ENCODE measurements at places on chromosomes 7 and 10.
A peak's percentile ranks its signal among the peaks of the same experiment; 100 is the strongest.

GRCh38 chr7:80435521-80435920 is 76.3 kb downstream of the GNAT3 start:
- DNase-seq, result no peak

GRCh38 chr10:80289451-80290287 is at the start of gene MAT1A:
TSS of gene MAT1A (minus strand) at chr10:80289658. CDS start at chr10:80289423, 235 bp downstream.
- no peak for DNase-seq

DNA sequence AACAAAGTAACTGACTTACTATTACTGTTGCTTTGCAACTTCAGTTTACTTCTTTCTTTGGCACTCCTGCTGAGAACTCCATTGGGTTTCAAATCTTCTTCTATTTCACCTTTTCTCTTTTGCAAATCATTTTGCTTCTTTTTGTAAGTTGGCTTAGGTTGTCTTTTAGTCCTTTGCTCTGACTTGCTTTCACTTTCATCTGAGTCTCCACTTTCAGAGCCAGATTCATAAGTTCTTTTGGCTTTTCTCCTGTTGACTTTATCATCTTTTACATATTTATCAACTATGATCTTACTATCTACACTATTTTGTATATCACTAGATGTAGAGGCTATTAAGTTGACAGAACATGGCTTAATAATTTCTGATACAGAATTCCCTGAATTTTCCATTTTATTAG is 73.4 kb downstream of the NRBF2 start:
- DNase-seq, result no peak

DNA sequence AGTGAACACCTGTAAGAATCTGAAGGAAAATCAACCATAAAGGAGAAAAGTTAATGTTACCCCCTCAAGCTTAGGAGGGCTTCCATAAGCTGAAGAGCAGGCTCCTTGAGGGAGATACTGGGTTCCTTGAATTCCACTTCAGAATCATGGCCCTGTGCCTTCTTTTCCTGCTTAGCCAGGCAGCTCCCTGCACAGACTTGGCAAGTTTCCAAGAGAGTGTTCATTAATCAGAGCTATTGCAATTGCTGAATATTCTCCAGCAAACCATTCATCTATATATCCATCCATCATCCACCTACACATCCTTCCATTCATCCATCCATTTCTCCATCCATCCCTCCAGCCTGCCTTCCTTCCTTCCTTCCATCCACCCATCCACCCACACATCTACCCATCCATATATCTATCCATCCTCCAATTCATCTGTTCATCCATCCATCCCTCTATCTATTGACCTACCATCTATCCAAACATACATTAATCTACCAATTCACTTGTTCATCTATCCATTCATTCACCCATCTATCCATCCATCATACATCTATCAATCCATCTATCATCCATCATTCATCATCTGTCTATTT is 574.4 kb downstream of the PTPRN2 start:
- DNase-seq, result no peak

GRCh38 chr7:11327633-11328032 is 354.0 kb downstream of the PHF14 start:
- no peak for DNase-seq

GRCh38 chr7:155969192-155969929 is 157.1 kb upstream of the SHH start:
- no peak for DNase-seq

DNA sequence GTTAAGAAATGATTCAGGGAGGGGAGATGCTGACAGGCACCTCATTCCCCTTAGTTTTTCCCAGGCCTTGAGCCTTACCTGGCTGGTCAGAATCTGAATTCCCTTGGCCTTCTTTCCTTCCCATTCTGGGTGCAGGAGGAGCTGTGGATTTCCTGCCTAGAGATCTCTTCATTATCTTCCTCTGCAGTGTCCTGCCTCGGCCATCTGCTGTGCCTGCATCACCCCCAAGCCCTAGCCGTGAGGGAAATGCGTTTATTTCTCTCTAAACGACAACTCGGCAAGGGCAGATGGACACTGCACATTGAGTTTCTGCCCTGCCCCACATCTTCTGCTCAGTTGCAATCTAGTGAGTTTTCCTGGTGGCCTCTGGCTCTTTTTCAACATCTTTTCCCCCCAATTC is 26.7 kb downstream of the ZCWPW1 start:
- DNase-seq, result no peak

GRCh38 chr10:23362069-23362830 is 17.7 kb upstream of the C10orf67 start:
- DNase-seq, result no peak

DNA sequence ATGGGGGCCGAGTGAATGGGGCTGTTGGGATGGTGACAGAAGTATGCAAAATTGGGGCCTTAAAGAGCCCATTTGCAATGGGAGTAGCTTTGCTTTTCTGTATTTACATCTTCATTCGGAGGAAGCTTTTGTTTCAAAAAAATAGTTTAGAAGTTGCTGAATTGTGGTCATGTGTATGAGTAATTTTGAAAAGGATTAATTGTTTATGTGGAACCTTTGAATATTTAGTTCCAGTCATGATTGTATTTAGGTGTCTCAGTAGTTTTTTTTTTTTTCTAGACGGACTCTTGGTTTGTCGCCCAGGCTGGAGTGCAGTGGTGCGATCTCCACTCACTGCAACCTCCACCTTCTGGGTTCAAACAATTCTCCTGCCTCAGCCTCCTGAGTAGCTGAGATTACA is 37.2 kb downstream of the RBM33 start:
- DNase-seq, result no peak

- DNase-seq, result no peak
Observed at GRCh38 chr10:103917302-103918052, 507 bp downstream of the STN1 start.

DNA sequence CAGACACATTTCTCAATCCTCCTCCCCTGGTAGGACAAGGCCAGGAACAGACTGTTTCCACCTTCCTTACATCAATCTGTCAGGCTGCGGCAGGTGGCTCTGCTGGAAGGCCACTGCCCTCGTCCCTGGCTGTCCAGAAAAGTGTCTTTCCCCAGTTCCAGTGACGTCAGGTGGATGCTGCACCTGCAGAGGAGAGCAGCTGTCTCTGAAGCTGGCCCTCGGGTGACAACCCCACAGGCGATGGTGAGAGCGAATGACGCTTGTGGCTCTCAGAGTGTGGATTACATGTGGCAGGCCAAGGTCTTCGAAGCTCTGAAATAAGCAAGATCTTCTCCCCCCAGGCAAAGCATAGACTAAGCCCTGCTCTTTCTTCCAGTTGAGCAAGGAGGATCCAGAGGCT is 146.9 kb upstream of the RET start:
- no peak for DNase-seq

DNA sequence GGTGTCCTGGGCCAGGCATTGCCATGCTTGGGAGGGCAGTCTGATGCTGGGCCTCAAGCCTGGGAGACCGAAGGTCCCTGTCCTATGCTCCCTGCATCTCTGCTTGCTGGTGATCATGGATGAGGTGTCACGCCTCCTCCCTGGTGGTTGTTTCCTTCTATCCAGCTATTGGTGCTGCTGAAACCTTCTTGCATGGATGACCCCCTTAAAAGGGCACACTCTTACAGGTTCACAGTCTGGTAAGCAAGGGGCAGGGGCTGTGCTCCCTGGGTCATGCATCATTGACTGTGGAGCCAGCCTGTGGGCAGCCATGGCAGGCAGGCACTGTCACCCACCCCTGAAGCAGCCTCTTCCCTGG is 36.8 kb upstream of the SLC29A3 start:
- no peak for DNase-seq

DNA sequence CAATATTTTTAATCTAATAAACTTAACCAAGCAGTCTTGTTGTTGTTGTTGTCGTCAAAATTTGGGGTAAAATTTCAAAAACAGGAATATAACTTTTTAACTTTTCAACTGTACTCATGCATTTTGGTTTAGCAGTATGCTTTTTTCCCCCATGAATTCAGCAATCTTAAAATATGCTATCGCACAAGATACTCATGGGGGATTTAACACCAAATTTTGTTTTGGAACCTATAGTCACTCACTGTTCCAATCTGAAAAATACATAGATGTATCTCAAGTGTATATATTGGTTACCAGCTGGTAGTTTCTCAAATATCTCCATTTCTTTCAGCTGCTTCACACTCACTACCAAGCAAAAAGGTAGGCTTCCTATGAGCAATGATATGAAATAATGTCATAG is 91.4 kb upstream of the PIK3CG start:
- no peak for DNase-seq

- no peak for DNase-seq
Observed at GRCh38 chr7:143929224-143929920, 5.7 kb upstream of the OR2F2 start.

DNA sequence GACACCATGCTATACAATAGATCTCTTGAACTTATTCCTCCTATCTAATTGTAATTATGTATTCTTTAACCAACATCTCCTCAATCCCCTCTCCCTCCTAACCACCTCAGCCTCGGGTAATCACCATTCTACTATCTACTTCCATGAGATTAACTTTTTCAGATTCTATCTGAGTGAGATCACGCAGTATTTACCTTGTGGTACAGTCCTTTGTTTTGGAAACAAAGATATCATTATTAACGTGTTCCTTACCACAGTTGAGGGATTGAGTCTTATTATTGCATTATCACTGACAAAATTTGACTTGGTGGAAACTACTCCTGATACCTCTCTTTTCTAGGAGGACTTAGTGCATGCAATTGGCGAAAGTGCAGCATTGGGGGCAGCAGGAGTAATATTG is 26.0 kb upstream of the HYAL4 start:
- no peak for DNase-seq

DNA sequence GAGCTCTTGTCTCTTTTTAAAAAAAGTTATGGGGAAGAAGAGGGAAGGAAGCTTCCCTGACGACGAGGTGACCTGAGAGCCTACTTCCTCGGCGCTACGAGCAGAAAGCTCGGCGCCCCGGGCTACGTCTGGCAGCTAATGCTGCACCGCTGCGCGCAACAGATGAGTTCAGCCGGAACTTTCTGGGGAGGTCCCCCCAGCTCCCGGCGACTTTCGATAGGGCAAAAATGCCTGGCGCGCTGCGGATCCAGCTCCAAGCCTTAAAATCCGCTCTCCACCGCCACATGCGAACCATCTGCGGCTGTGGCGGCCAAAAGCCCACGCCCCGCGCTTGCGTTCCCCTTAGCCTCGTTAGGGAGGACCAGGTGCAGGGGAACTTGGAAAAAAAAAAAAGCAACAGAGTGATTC is 621 bp downstream of the P4HA1 start:
- peak; percentile 67 for DNase-seq

- no peak for DNase-seq
Observed at GRCh38 chr10:20927456-20927855, 30.3 kb upstream of the NEBL start.

DNA sequence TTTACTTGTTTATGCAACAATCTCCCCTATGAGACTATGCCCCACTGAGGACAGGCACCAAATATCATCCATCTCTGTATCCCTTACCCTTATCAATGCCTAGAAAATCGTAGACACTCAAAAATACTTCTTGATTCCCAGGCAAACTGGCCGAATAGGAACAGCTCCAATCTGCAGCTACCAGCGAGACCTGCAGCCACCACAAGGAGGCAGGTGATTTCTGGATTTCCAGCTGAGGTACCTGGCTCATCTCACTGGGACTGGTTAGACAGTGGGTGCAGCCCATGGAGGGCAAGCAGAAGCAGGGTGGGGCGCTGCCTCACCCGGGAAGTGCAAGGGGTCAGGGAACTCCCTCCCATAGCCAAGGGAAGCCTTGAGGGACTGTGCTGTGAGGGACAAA is 10.8 kb upstream of the PPP1R3C start:
- no peak for DNase-seq

- DNase-seq, result no peak
Observed at GRCh38 chr7:32631021-32631420, 135.7 kb downstream of the AVL9 start.

- DNase-seq, result no peak
Observed at GRCh38 chr7:28755255-28755654, 202.9 kb downstream of the TRIL start.

GRCh38 chr7:11127114-11127785 is 153.6 kb downstream of the PHF14 start:
- DNase-seq, result no peak

- DNase-seq, result no peak
Observed at GRCh38 chr10:59606551-59606961, 103.1 kb downstream of the SLC16A9 start.

DNA sequence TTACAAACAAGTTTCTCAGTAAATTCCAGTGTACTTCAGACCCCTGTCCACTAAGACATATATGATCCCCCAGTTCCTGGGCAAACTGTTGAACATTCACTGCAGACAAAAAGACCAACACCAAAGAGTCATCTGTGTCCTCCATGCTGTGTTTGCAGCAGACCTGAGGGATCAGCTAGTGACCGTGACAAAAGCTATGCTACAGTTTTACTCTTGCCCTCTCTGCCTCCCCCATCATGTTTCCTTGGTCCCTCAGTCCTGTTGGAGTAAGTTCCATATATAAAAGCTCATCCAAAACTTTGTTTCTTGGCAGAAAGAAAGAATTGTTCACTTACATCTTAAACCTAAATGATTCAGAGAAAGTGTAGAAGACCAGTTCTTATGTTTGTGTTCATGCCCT is 56.1 kb downstream of the PODXL start:
- DNase-seq, result no peak

- no peak for DNase-seq
Observed at GRCh38 chr7:93178213-93178612, 30.0 kb upstream of the SAMD9L start.

DNA sequence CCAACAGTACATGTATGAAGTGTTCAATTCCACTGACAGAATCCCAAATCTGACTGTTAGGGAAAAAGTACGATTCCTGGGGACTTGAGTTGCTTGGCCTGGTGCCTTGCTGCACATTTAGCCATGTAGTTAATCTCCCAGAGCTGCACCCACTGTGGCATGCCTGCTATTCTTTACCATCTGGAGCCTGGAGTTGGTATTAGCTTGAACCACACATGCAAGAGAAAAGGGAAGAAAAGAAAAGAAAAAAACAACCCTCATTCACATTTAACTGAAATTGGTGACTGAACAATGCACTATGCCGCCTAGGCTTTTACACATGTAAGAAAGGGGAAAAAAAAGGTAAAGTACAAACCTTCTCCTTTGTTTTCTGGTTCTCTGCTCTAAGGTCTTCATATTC is 26.1 kb downstream of the SHTN1 start:
- DNase-seq, result no peak

DNA sequence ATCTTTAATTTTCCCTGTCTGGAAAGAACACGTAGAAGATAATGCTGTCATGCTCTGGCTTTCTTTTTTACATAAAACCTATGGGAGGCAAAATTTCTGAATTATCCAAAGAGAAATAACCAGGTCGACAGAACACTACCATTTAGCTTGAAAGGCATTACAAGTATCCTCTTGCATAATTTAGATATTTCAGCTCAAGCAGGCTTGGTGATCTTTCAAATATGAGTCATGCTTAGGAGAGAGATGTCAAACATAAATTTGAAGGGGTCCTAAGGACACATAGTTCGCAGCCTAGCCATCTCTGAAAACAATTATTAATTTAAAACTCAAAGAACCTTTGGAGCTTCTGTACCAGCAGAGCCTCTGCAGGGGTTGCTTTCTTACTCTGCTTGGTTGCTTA is 100.9 kb downstream of the FAS start:
- no peak for DNase-seq

GRCh38 chr7:141840708-141841107 is 577 bp downstream of the PRSS37 start:
- DNase-seq, result no peak
